CD8-positive, alpha-beta T cell (primary cell): ENCODE measurements at places on chromosomes 3 and 15.
A peak's percentile ranks its signal among the peaks of the same experiment; 100 is the strongest.

DNA sequence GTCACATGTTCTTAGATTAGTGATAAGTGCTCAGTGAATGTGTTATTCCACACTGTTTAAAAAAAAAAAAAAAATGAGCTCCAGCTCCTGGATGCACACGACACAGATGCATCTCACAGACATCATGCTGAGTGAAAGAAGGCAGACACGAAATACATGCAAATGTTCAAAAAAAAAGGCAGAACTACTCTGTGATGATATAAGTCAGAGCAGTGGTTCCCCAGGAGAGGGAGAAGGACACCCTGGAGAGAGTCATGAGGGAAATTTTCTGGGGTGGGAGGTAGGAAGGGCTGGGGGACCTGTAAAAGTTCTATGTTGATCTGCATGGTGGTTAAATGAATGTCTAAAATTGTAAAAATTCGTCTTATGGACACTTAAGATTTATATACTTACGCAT lies 4.3 kb downstream of the CSRNP1 start:
- DNase-seq: no peak

- DNase-seq: no peak
Measured at GRCh38 chr15:36029606-36030210, 483.7 kb upstream of the DPH6 start.

GRCh38 chr3:1535361-1535760 lies 442.5 kb downstream of the CNTN6 start:
- no peak for DNase-seq

GRCh38 chr3:27927882-27928281 lies 205.8 kb upstream of the EOMES start:
- DNase-seq: no peak

DNA sequence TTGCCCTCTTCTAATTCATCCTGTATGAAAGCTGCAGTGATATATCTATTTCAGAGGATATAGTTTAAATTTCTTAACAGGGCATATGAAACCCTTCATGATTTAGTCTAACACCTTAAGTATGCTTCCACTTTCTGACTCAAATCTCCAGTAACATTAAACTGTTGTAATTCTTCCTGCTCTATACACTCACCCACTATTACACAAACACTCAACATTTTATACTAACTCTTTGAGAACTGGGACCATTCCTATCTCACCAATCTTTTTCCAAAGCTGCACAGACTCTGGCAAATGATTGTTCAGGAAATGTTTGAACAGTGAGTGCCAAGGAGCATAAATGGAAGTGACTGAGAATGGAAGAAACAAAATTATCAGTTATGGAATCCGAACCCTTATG lies 560.4 kb upstream of the DPPA4 start:
- no peak for DNase-seq

- peak; percentile 51 for DNase-seq
Measured at GRCh38 chr3:156150434-156151066, 30.2 kb downstream of the KCNAB1 start.

GRCh38 chr3:11909726-11910125 lies 63.0 kb upstream of the TAMM41 start:
- DNase-seq: no peak

GRCh38 chr3:152268555-152269055 lies at the start of gene MBNL1:
MBNL1 (plus strand) TSS chr3:152268929; CDS start chr3:152300194, 31,265 bp downstream.
- peak; percentile 84 for DNase-seq

DNA sequence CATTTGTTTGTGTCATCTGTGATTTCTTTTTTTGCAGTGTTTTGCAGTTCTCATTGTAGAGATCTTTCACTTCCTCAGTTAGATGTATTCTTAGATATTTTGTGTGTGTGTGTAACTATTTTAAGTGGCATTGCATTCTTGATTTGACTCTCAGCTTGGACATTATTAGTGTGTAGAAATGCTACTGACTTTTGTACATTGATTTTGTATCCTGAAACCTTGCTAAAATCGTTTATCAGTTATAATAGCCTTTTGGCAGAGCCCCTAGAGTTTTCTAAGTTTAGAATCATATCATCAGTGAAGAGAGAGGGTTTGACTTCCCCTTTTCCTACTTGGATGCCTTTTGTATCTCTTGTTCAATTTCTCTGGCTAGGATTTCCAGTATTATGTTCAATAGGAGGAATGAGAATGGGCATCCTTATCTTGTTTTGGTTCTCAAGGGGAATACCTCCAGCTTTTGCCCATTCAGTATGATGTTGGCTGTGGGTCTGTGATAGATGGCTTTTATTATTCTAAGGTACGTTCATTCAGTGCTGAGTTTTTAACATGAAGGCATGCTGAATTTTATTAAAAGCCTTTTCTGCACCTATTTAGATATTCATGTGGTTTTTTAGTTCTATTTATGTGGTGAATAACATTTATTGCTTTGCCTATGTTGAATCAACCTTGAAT lies 211.7 kb downstream of the MBNL1 start:
- DNase-seq: no peak

GRCh38 chr15:72511536-72511935 lies 37.4 kb downstream of the ARIH1 start:
- no peak for DNase-seq

DNA sequence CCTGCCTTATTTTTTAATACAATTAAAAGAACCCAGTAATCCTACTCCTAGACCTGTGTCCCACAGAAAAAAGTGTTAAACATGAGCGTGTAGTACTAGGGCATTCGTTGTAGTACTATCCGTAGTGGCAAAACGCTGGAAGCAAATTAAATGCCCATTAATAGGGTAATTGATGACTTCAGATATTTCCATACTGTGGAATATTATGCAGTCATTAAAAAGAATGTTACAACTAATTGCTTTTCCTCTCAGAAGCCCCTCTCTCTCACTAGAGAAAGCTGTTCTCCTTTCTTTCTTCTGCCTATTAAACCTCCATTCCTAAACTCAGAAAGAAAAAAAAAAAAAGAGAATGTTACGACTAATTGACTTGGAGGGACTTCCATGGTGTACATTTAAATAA lies 2.7 kb downstream of the BBS4 start:
- no peak for DNase-seq

DNA sequence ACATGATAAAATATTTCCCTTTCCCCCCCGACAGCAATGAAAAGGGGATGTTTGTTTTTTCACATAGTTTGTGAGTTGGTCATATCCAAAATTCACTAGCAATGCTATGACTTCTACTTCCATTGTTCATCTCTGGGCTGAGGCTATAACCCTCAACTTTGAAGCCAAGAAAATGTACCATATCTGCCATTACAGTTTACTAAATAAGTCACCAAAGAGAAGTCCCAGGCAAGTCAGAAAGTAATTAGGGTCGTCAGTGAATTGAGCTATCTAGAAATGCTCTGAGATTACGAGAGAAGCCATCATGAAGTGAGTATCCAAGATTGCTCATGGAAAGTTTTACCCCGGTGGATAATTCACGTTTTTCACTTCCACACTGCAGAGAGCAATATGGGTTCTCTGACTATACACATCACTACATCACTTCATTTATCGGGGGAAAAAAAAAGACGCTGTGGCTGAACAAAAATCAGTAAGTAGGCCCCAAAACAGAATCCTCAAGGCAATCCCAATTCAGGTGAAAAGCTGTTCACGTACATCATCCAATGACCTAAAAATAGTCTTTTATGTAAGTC lies 1.4 kb downstream of the PEAK1 start:
- no peak for DNase-seq

DNA sequence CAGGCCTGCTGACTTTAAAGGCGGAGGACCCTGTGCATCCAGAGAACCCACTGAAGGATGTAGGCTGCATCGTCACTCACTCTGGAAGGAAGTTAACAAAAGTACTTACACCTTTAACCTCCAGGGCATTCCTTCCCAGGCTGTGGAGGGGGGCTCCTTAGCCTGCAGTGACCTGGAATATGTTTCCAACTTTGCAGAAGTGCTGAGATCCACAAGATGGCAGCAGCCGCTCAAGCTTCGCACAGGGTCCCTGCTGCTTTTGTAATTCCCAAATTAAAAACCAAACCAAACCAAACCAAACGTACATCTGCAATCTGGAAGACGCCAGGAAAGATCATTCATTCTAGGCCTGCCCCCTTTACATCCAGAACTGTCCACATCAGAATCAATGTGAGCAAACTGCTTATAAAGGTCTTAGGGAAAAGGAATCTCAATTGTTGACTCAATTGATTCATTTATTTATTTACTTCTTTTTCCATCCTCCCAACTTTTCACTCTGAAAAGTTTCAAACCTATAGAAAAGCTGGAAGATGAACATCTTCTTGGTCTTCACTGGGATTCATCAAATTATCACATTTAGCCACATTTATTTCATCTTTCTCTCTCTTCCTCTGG lies 70.5 kb upstream of the KLHL25 start:
- no peak for DNase-seq

GRCh38 chr3:34198309-34198708 lies 399.9 kb downstream of the PDCD6IP start:
- DNase-seq: no peak

GRCh38 chr3:111695636-111696117 lies 100.5 kb upstream of the ZBED2 start:
- no peak for DNase-seq

DNA sequence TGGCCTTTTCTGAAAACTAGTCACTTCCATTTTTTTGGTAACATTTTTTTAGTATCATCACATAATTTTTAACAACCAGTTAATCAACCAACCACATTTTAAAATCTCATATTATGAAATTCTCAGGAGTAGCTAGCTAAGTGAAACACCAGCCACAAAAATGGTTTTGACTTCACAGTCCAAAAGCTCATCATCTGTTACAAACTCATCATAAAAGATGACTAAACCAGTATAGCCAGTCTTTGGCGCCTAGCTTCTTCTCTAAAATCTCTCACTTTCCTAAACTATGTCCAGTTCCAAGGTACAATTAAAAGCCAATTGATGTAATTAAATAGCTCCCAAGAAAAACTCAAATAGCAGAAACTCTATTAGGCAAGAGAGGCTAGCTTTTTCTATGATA lies 88.2 kb upstream of the ZNF385D start:
- DNase-seq: no peak

DNA sequence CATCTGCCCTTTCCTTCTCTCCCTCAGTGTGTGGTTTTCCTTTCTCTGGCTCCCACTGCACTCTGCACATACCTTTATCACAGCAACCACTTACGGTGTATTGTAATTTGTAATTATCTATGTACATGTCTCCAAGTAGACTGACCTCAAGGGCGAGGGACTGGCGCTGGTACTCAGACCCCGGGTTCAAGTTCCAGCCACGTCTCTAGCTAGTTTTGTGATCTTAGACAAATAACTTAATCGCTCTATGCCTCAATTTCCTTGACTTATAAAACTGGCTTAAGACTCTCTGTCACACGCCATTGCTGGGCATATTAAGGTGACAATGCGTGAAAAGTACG lies 607 bp upstream of the SENP2 start:
- no peak for DNase-seq

GRCh38 chr3:185056908-185057307 lies 96.0 kb downstream of the C3orf70 start:
- no peak for DNase-seq

GRCh38 chr3:100759159-100759558 lies 49.9 kb downstream of the TFG start:
- no peak for DNase-seq

- DNase-seq: no peak
Measured at GRCh38 chr15:76239786-76240185, 71.5 kb downstream of the ETFA start.

DNA sequence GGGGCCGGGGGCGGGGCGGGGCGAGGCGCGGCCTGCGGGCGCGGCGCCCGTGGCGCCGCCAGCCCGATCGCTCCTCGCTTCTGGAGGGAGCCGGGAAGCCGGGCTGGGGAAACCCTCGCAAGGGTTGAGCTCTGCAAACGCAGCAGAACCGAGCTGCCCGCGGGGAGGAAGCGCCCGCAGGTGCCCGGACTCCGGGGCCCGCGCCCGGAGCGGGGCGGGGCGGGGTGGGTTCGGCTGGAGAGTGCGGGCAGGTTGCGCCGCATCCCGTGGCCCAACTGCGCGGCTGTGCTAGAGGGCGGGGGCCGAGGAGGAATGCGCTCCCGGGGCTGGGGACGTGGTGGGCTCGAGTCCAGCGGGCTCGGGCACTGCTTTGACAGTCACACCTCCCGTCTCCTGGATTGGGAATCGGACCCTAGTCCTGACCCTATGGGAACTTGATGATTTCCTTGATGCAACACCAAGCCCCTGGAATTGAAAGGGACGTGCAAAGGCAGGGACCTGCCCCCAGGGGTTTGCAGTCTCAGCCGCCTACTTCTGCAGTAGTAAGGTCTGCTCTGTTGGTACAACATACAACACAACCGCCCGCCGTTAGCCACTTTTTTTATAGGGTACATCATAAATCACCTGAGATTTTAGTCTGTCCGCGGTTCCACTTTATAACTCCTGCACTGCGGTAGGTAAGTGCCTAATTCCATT lies 34.3 kb downstream of the ZBTB38 start:
- DNase-seq: peak; percentile 40

DNA sequence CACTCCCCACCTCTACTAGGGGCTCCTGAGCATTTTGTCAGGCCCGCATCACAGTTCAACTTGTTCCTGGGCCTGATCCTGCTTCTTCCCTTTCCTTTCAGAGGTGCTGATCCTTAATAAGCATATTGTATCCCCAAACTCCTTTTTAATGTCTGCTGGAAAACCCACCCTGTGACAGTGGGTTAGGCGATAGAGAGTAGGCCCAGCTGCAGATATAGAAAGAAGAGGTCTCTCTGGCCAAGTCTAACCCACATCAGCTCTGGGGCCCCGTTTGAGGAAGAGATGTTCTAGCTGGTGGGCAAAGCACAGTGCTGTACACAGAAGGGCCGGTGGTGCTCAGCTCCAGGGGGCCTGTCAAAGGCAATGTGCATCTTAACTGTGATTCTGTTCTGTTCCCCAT lies 34.3 kb upstream of the ST6GAL1 start:
- no peak for DNase-seq

DNA sequence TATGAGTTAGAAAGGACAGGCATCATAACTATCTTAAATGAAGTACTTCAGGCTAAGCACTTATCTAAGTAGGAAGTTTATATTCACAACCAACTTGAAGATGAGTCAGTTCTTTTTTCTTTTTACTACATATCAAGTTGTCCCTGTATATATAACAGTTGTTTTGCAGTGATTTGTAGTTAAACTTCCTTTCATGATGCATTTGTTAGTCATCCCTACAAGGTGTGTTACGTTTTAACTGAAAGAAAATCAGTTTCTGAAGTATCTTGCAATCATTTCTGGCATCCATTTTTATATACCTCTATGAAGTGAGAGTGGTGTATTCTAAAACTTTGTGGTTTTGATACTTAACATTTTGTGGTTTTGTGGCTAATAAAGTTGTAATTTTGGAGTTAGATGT lies 46.1 kb downstream of the ZFAND6 start:
- no peak for DNase-seq

GRCh38 chr3:113714702-113715101 lies 18.3 kb upstream of the USF3 start:
- no peak for DNase-seq

GRCh38 chr3:177069514-177070329 lies 127.6 kb downstream of the TBL1XR1 start:
- no peak for DNase-seq

DNA sequence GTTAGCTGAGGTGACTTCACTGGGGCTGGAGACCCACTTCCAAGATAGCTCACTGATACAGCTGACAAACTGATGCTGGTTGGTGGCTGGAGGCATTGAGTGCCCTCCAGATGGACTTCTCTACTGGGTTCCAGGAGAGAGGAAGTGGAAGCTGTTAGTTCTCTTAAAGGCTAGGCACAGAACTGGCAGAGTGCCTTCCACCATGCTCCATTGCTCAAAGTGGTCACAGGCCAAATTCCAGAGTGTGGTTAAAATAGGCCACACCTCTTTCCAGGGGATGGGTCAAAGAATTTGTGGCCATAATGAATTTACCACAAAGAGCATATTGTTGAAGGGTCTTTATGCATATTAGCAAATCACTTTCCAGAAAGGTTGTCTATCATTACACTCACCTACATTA lies 74.2 kb downstream of the NMD3 start:
- no peak for DNase-seq
